ENCODE measurements at places on chromosomes 11 and 22.

GRCh38 chr11:130964058-130964792, 47.9 kb upstream of the SNX19 start:
- no peak for DNase-seq

GRCh38 chr11:110972640-110973039, 260.4 kb upstream of the ARHGAP20 start:
- no peak for DNase-seq

DNA sequence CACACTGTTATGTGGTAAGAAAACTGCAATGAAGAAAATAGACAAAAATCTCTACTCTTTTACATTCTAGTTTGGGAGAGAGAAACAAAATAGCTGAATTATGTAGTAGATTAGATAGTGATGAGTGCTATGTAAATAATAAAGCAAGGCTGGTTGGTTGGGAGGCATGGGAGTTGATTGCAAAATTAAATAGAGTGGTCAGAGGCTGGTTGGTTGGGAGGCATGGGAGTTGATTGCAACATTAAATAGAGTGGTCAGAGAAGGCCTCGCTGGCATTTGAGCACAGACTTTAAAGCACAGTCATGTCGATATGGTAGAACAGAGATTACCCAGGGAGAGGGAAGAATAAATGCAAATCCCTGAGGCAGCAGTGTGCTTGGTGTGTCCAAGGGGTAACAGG, 22.4 kb downstream of the SIK2 start:
- no peak for DNase-seq

DNA sequence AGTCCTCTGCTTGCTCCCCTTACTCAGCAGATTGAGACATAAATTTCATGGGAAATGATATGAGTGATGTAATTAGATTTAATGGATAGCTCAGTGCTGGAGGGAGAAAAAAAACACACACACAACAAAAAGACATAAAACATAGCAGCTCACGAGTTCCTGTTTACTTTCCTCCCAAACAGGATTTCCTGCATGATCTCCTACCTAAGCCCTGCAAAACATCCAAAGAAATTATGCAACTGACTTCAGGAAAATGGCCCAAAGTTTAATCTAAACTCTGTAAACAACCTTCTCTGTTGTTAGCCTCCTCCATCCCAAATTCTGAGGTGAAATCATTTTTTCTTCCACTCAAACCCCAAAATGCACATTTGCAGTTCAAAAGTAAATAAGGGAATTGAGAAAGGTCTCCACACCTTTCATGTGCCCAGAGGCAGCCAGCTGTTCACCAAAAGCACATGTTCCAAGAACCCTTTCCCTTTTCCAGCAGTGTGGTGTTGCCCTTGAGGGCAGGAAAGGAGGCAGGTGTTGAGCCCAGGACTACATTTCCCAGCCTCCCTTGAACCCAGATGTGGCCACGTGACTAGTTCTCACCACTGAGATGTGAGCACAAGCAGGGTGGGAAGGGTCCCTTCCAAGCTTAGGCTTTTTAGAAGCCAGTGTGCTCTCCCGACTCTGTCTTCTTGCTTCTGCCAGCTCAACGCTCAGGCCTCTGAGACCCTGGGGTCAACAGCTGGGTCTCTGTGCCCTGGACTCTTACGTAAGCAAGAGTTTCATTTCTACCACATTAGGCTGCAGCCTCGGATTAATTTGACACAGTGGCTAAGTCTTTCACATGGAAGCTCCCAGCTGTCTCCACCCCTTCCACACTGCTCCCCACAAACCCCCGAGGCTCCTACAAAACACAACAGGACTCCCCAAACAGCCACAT, 301.2 kb downstream of the CTTN start:
- DNase-seq = no peak

DNA sequence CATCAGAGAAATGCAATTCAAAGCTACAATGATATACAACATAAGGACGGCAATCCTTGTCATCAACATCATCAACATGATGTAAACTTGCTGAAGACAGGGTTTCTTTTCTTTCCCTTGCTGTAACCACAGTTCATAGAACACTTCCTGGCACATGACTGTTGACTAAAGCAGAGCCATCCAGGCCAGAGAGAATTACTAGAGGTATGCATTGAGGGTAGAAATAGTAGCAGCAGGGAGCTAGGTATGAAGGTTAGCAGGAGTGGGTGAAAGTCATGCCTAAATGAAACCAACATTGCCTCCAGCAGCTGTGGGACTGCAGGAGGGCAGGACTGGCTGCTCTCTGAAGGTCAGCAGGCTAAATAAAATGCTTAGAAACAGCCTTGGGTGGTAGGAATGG, 103.7 kb downstream of the LRRC32 start:
- DNase-seq = no peak

- DNase-seq = no peak
Observed at GRCh38 chr11:57457643-57458023, 2.7 kb upstream of the RTN4RL2 start.

- no peak for DNase-seq
Observed at GRCh38 chr11:2839395-2839943, 46.1 kb downstream of the CDKN1C start.

DNA sequence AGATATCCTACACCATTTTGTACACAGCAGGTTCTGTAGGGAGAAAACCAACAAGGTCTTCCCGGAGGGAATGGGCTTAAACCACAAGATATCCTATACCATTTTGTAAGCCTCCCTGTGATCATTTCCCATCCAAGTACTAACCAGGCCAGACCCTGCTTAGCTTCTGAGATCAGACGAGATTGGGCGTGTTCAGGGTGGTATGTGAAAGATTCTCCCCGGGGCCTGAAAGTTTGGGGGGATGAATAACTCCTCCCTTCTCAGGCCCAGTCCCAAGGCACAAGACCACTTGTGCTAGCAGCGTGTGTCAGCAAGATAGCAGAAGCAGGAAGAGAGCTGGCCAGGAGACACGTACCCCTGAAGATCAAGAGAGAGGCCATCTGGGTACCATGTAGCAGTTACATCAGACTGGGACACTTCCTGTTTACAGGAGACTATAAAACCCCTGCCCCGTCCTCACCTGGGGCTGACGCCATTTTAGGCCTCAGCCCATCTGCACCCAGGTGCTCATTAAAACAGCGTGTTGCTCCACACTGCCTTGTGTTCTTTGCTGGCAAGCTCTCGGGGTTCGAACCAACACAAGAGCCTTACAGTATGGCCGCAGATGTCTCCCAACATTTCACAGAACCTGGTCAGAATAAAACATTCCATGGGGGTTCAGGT, 17.3 kb downstream of the MIF start:
- DNase-seq = no peak

- DNase-seq = no peak
Observed at GRCh38 chr11:120603071-120603470, 91.5 kb downstream of the GRIK4 start.

DNA sequence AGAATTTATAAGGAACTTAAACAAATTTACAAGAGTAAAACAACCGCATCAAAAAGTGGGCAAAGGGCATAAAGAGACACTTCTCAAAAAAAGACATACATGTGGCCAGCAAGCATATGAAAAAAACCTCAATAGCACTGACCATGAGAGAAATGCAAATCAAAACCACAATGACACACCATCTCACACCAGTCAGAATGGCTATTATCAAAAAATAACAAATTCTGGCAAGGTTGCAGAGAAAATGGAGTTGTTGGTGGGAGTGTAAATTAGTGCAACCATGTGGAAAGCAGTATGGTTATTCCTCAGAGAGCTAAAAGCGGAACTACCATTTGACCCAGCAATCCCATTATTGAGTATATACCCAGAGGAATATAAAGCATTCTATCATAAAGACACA, 866.8 kb upstream of the TENM4 start:
- no peak for DNase-seq

- DNase-seq = no peak
Observed at GRCh38 chr11:130128626-130129025, 31.0 kb upstream of the ST14 start.

- no peak for DNase-seq
Observed at GRCh38 chr11:28657378-28658030, 549.3 kb downstream of the METTL15 start.

DNA sequence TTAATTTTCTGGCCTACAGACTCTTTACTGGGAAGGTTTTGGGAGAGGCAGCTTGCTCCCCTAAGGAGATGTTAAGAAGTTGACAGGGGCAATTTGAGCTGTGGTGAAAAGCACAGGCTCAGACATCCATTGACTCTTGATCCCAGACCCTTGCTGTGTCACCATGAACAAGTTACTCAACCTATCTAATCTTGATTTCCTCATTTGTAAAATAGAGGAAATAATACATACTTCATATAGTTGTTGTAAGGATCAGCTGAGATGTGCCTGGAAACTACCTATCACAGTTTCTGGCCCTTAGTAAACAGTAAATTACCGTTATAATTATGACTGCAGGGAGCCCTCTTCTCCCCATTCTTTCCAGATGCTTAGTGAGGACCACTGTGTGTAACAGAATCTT, 16.6 kb upstream of the SCGB1D4 start:
- DNase-seq = no peak

GRCh38 chr11:8204596-8204995, 35.8 kb upstream of the RIC3 start:
- DNase-seq = no peak

DNA sequence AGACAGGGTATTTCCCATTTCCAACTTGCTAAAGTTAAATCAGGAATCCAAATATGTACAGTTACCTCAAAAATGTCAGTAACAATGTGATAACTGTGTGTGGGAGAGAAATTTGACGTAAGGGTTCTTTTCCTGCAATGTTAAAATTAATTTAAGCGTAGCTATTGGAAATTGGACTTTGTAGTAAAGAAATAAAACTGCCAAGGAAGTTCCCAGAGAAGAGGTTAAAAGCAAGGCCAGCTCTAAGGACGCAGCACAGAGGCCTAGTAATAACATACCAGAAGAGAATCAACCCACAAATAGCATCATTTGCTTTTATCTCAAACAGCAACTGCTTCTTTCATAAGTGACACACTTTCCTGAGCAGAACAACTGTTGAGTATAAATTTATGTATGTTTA, 36.8 kb upstream of the GRIA4 start:
- no peak for DNase-seq

- no peak for DNase-seq
Observed at GRCh38 chr11:76205252-76206076, 838 bp downstream of the WNT11 start.

DNA sequence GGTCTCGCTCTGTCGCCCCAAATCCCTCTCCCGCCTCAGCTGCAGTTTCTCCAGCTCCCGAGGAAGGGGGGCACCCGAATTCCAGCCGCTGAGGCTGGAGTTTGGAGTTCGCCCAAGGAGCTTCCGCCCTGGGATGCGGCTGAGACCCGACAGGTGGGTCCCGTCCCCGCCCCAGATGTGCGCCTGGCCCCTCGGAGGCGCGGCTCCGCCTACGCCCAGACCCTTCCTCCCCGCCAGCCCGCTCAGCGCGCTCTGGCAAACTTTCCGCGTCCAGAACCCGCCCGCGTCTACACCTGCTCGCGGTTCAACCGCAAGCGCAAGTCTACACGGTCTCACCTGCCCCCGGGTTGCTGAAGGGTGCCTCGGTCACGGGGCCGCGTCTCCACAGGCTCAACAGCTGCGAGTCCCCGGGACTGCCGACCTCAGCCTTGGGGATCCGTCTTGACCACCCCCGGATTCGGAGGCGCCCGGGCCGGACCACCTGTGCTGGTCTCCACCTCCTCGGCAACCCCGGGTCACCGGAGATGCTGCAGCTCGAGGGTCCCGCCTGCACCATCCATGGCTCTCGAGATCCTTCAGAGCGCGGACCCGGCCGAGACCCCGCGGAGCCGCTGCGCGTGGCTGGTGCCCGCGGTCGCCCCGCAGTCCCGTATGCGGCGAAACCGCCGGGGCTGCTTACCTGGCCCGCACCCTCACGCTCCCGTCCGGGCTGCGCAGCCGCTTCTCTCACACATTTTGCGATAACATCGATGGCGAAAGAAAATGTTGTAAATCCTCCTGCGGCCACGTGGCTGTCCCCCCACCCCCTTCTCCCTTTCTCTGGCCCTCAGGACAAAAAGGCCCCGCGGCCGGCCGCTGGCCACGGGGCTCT, 63.6 kb downstream of the NFAM1 start:
- DNase-seq = no peak

DNA sequence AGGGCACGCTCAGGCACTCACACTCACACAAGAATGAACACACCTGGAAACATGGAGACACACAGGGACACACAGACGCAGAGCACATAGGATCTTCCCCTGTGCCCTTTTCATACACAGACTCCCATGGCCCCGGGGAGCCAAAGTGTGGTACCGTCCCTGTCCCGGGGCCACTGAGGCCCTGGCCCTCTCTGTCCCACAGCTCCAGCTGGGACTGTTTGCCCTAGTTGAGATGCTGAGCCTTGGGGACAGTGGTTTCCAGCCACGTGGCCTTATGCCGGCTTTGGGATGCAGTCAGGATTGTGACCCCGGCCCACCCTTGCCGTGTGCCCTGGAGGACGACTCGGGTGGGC, 100.7 kb downstream of the BCR start:
- no peak for DNase-seq

GRCh38 chr11:120334894-120335462, 1.2 kb upstream of the ARHGEF12 start:
- no peak for DNase-seq

DNA sequence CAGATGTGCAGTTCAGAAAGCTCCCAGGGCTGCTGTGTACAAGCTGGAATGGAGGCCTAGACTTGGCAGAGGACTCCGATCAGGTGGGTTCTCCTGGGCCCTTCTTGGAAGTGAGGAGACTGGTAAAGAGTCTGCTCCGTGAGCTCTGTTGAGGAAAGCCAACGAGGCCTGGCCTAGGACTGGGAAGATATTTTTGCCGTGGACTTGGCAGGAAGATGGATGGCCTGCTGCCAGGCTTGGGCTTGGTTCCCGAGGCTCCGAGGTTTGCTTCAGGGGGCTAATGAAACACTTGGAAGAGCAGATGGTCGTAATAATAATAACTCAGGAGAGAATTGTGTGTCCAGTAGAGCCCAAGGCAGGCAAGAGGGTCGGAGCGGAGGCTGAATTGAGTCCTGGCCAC, 3.9 kb downstream of the GALR3 start:
- no peak for DNase-seq

GRCh38 chr22:19079691-19080090, 42.5 kb downstream of the DGCR2 start:
- DNase-seq = no peak

DNA sequence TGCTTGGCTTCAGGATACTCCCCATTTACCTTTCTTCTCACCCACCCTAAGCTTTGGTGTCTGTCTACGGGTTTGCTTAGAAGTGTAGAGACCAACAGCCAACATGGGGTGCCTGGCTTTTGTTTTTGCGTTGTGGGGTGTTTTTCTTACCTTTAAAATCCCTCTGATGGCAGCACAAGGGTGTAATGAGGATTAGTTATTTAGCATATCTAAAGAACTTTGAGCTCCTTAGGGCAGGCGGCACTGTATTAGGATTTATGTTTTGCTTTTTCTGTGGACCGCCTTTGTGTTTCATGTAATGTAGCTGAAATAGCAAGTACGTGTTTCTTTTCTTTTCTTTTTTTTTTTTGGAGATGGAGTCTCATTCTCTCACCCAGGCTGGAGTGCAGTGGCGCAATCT, 8.9 kb downstream of the AP2A2 start:
- DNase-seq = no peak
